ENCODE measurements at places on chromosomes 16 and 17.
A peak's percentile ranks its signal among the peaks of the same experiment; 100 is the strongest.

- DNase-seq = no peak
Observed at GRCh38 chr17:50058296-50058953, 2.5 kb downstream of the ITGA3 start.

GRCh38 chr17:49352587-49353154, 9.4 kb downstream of the ZNF652 start:
- no peak for DNase-seq

DNA sequence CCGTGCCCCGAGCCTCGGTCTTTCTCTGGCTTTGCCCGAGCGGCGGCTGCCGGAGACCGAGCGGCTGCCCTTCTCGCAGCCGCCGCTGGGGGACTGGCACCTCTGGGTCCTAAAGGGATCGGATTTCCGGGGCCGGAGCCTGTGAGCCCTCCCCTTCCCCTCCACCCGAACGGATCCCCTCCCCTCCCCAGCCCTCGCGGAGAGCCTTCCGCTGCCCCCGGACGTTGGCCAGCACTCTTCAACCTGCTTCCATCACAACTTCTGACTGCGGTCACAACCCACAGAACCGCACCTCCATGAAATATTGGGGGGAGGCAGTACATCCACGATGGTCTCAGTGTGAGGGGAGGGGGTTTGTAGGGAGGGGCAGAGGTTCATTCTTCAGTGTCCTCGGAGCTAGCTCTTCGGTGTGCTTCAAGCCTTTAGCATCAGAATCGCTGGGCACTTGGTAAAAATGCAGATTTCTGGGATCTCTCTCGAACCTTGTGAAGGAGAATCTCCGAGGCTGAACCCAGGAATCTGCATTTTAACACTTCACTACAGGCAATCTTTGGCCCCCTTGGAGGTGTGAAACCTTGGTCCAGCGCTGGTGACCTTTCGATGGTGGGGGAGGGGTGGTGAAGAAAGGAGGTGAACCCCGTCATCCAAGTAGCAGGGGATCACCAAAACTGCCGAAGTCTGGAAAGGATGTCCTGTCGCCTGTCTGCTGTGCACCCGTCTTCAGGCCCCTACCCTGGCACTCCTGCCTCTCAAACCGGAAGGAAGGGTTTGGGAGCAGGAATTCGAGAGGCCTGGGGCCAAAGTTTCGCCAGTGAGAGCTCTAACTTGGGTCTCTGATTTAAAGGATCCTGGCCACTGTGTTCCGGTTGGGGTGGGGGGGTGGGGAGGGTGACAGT, 812 bp upstream of the PPP1R9B start:
- DNase-seq = peak; percentile 85

GRCh38 chr16:51359141-51359955, 208.3 kb upstream of the SALL1 start:
- no peak for DNase-seq

DNA sequence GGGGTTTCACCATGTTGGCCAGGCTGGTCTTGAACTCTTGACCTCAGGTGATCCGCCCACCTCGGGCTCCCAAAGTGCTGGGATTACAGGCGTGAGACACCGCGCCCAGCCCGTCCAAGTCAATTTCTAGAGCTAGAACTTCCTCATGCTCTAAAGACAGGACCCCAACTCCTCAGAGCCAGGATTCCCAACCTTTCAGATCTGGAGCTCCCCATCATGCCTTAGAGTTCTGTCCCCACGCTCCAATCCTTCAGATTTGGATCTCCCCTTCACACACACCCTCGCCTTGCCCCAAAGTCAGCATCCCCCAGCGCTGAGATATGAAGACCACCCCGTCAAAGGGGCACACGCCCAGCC, 448 bp downstream of the KCTD19 start:
- no peak for DNase-seq

GRCh38 chr16:17063201-17064139, 407.3 kb downstream of the XYLT1 start:
- DNase-seq = no peak

DNA sequence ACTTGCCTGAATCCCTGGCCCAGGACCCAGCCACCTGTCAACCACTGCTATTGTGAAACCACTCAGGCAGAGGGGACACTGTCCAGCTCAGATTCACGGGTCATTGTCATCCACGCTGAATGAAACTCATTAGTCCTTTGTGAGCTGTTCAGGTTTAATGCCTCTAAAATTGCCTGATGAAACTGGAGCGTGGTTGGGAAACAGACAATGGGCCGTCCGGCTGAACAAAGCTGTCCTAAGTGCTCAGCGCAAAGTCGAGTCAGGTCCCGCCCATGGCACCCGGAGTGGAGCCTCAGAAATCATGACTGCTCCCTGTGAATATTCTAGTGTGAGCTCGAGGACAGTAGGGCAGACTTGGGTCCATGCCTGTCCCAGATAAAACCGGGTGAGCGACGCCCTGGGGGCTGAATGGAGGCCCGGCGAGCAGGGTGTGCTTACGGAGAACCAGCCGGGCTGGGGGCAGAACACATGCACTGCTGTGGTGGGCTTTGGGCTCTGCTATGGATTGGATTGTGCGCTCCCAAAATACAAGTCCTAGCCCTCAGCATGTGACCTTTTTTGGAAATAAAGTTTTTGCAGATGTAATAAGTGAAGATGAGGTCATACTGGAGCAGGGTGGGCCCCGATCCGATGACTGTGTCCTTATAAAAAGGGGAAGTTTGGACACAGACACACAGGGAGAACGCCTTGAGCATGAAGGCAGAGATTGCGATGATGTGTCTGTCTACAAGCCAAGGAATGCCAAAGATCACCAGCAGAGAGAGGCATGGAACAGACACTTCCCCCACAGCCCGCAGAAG, 12.9 kb upstream of the CMIP start:
- no peak for DNase-seq

DNA sequence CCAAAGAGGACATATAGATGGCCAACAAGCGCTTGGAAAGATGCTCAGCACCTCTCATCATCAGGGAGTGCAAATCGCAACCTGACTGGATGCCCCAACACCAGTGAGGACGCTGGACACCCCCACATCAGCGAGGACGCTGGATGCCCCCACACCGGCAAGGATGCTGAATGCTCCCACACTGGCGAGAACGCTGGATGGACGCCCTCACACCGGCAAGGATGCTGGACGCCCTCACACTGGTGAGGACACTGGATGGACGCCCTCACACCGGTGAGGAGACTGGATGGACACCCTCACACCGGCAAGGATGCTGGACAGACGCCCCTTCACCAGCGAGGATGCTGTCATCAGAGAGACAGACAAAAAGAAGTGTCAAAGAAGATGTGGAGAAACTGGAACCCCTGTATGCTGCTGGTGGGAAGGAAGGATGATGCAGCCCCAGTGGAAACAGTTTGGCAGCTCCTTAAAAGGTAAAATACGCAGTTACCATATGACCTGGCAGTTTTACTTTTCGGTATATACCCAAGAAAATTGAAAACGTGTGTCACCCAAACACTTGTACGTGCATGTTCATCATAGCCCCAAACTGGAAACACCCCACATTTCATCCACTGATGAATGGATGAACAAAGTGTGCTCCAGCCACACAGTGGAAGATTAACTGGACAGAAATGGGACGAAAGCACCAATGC, 10.1 kb upstream of the JPH3 start:
- no peak for DNase-seq

- DNase-seq = no peak
Observed at GRCh38 chr16:57484515-57485005, 1.7 kb downstream of the DOK4 start.

DNA sequence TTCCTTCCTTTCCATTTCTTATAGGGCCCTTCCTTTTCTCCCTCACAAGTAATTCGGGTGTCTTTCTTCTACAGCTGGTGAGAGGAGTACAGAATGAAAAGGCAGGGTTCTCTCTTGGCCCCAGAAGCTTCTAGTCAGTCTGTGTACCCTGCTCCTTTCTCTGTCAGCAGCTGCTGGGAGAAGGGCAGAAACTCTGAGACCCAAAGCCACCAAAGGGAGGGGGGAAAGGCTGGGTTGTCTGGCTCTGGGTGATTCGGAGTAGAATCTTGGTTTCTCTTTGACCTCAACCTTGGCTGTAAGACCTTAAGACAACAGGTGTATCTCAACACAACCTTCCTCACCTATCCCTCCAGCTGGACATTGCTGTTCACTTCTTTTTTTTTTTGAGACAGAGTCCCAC, 3.3 kb upstream of the NR1D1 start:
- DNase-seq = no peak

DNA sequence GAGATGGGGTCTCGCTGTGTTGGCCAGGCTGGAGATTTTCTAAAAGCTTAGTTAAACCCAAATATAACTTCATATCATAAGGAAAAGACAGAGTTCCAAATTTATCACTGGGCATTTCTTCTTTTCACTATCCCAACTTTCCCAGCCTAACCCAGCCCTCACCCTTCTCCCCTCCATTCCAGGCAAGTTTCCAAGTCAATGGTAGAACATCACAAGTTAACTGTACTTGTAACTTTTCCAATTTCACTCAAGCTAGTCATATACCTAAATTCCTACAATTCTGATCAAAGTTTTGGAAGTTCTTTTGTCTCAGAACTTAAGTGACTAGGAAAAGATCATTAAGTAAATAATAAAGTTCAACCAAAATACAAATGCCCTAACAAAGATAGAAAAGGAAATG, 61.2 kb downstream of the USP32 start:
- no peak for DNase-seq

DNA sequence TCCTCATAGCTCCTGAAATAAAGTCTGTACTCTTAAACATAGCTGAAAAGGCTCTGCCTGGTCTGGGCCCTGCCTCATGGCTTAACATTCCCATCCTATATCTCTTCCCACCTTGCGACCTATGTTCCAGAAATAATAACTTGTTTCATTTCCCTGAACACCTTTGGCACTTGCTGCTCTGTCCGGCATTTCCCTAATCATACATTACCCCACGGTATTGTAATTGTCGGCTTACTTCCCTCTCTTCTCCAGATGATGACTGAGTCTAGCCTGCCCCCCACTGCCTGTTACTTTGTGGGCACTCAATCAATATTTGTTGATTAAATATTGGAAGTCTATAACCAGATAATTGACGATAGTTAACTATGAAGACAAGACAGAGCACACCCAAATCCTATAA, 23.3 kb upstream of the SUPT4H1 start:
- no peak for DNase-seq

- no peak for DNase-seq
Observed at GRCh38 chr17:57102122-57102521, 17.1 kb downstream of the AKAP1 start.

- DNase-seq = no peak
Observed at GRCh38 chr17:81350320-81350890, 44.9 kb upstream of the BAHCC1 start.
